ENCODE measurements at places on chromosomes 5 and 9.

- no peak for DNase-seq
Measured at GRCh38 chr5:76007904-76008303, 75.3 kb upstream of the SV2C start.

- DNase-seq: no peak
Measured at GRCh38 chr5:116037236-116037822, 5.1 kb downstream of the ARL14EPL start.

DNA sequence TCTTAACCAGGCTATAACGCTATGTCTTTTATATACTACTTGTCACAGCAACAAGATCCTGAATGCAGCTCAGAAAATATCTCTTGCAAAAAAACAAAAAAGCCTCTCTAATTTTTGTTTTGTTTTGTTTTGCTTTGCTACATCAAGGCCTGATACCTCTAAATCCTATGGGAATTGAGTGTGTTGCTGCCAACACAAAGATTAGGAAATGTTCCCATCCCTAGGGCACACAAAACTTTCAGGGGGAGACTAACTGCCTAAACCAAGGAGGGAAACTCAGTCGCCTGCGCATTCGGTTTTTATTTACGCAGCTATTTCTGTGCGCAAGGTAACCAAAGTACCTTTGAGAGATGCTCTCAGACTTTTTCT, 1.7 kb downstream of the SSBP2 start:
- no peak for DNase-seq

- DNase-seq: no peak
Measured at GRCh38 chr5:54713923-54714581, 196.5 kb downstream of the SNX18 start.

- no peak for DNase-seq
Measured at GRCh38 chr5:74464512-74465209, 175.9 kb downstream of the ENC1 start.

- DNase-seq: no peak
Measured at GRCh38 chr5:54860321-54860720, 125.1 kb downstream of the ESM1 start.

DNA sequence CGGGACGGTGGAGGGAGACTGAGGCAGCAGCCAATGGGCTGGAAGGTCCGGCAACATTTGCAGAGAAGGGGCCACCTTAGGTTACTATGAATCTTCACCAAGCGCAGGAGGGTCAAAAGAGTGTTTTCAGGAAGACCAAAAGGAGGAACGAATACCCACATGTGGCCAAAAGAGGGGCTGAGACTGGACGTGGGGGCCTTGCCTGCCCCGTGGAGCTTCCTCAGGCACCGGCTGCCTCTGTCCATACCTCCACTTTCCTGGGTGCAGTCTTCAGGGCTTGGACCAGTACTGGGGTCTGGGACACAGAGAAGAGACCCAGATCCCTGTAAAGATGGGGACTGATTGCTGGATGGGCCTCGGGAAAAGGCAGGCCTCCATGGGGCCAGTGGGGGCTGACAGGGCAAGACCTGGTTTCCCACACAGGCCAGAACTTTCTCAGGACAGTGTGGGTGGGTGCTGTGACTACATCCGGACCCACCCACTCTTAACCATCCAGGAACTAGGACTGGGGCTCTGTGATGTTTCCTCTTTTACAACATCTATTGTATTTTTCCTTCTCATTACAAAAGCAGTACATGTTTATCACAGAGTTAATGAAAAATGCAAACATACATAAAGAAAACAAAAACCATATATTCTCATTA, 294.7 kb downstream of the ZSWIM6 start:
- DNase-seq: no peak

DNA sequence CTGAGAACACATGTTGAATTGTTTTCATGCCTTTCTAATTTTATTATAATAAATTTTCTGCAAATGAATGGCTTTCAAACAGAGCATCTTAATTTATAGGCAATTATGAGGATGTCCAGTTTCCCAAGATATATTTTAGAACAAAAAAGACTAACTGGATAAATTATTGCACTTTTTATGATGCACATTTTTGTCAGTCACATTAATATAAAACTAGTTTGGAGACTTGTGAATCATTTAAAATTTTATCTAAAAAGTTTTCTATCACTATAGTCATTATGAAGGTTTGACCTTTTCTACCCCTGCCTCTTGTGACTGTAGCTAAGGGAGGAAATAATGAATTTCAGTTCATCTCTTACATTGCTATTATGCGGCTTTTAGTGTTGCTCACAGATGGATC, 393.8 kb downstream of the TAF11L14 start:
- no peak for DNase-seq

- DNase-seq: no peak
Measured at GRCh38 chr5:138651767-138652117, 76.5 kb upstream of the HSPA9 start.

- DNase-seq: no peak
Measured at GRCh38 chr9:38144421-38144820, 75.4 kb upstream of the SHB start.

DNA sequence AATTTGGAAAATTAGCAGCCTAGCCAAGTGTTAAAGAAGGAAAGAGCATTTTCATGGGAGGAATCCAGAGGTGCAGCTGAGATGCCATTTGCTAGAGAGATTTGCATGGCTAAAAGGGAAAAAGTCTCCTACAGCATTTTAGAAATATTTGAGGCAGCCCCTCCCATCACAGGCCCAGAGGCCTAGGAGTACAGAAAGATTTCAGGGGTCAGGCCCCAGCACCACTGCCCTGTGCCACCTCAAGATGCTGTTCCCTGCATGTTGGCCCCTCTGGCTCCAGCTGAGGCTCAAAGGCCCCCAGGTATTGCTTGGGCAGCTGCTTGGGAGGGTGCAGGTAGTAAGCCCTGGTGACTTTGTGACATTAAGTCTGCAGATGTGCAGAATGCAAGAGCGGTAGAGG, 26.9 kb upstream of the NPR3 start:
- no peak for DNase-seq

DNA sequence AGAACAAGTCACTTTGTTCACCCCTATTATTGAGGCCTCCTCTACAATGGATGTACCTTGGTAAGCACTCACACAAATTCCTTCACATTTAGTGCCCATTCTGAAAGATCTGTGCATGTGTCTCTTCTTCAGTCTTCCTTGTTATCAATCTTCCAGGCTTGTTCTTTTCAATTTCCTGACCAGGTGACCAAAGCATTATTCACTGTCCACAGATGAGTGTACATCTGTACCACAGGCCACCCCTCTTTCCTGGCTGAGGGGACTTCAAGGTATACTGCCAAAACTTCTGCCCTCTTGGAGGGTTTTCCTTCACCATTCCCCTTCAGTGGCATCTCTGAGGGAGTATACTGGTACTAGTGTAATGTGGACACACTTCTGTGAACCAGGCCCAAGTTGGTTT, 25.5 kb upstream of the STOM start:
- no peak for DNase-seq

All from NCI-H1105 treated with DMSO at 0.1 percent for 48 hours (cell line).